COR-L47 (cell line): ENCODE measurements at places on chromosomes 4 and X.

DNA sequence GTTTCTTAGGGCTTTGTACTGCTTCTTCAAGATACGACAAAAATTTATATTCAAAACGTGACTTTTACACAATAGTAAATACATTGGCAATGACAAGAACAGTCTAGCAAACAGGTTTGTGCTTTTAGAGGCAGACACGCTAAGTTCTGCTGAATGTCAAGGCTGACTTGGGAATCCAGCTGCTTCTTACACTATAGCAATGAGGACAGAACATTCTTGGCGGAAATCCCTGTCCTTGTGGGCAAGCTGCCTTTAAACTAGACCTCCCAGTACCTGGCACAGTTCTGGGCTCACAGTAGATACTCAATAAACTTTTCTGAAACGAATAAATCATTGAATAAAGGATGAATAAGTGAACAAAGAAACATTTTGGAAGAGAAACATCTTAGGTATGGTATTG lies 148.2 kb downstream of the RASL11B start:
- no peak for DNase-seq

DNA sequence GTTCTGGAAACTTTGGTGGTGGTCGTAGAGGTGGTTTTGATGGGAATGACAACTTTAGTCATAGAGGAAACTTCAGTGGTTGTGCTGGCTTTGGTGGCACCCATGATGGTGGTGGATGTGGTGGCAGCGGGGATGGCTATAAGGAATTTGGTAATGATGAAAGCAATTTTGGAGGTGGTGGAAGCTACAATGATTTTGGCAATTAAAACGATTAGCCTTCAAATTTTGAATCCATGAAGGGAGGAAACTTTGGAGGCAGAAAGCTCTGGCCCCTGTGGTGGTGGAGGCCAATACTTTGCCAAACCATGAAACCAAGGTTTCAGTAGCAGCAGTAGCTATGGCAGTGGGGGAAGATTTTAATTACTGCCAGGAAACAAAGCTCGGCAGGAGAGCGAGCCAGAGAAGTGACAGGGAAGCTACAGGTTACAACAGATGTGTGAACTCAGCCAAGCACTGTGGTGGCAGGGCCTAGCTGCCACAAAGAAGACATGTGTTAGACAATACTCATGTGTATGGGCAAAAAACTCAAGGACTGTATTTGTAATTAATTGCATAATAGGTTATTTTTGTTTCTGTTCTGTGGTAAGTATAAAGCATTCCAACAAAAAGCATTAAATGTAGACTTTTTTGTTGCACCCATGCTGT lies 23.2 kb upstream of the SOD3 start:
- no peak for DNase-seq

- no peak for DNase-seq
Measured at GRCh38 chr4:52841682-52842456, 20.2 kb upstream of the RASL11B start.

- DNase-seq = no peak
Measured at GRCh38 chr4:28287831-28288233, 1427.2 kb downstream of the STIM2 start.

- DNase-seq = no peak
Measured at GRCh38 chr4:106314960-106315359, 1.0 kb downstream of the TBCK start.

DNA sequence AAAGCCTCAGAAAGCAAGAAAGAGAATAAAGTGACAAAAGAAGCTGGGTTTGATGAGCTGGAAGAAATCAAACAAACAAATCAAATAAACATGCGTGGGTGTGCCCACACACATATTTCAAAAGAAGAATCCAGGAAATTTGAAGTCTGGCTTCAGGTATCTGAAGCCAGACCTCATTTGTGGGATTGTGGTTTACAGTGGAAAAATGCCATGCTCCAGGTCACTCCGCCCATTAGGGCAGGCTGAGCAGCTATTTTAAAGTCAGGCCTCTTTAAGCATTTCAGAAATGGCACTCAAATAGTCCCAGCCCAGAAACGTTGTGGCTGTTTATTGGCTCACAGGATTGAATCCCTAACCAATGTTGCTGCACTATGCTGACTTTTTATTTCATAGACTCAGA lies 226.1 kb upstream of the F9 start:
- no peak for DNase-seq

DNA sequence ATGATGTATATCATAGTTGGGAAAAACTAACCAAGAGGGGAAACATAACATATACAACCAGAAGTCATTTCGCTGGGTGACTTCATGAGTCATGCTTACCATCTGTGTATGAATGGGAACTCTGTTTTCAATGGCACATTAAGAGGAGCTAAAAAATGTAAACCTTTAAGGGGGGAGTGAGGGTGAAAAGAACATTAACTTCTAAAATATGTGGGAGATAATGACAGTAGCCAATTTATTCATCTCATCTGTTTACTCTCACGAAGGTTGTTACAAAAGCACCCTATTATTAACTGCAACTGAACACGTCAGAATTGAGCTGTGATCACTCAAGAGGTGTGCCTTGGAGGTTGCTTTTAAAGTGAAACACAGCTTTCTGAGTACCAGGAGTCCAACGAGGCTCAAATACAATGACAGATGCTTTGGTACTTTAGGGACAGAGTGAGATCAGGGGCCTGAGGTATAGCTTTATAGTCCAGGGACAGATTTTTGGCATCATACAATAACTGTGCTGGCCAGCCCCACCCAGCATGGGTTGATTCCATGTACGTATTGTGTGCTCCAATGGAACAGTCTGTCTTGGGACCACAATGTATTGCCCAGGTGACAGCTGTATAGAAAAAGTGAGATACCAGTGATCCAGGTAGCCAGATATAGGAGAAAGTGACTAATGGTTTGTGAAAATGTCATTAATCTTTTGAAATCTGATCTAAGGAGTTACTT lies 107.3 kb downstream of the AMMECR1 start:
- peak; percentile 34 for DNase-seq

GRCh38 chr4:7721984-7722551 lies 217.6 kb downstream of the AFAP1 start:
- DNase-seq = no peak

- no peak for DNase-seq
Measured at GRCh38 chrX:77564823-77565222, 117.6 kb downstream of the FGF16 start.

- peak; percentile 65 for DNase-seq
Measured at GRCh38 chr4:166165829-166166420, 292.9 kb downstream of the TLL1 start.

DNA sequence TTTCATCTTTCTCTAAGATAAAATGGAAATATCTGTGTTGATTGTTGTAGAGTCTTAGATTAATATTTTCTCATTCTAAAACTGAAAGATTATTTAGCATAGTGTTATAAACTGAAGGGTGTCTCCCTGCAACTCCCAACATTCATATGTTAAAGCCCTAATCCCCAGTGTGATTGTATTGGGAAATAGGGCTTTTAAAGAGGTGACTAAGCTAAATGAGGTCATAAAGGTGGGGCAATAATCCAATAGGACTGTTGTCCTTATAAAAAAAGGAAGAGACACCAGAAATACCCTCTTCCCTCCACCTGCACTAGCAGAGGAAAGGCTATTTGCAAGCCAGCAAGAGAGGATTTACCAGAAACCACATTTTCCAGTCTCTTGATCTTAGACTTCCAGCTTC lies 1626.4 kb downstream of the C4orf33 start:
- DNase-seq = no peak

DNA sequence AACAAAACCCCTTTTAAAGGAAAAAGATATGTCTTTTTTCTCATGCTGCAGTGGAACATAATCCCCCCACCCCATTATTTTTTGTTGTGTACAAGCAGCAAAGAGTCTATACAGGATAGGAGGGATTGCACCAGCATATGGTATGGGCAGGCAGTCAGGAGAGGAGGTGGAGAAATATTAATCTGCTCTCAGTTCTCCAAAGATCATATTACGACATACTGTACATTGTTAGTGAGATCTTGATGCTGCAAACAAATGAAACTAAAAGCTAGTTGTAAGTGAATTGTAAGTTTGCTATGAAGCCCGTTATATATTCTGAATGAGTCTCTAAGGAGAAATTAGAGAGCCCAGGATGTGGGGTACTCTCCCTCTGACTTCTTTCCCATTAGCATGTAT lies 75.3 kb downstream of the RAPGEF2 start:
- DNase-seq = no peak

DNA sequence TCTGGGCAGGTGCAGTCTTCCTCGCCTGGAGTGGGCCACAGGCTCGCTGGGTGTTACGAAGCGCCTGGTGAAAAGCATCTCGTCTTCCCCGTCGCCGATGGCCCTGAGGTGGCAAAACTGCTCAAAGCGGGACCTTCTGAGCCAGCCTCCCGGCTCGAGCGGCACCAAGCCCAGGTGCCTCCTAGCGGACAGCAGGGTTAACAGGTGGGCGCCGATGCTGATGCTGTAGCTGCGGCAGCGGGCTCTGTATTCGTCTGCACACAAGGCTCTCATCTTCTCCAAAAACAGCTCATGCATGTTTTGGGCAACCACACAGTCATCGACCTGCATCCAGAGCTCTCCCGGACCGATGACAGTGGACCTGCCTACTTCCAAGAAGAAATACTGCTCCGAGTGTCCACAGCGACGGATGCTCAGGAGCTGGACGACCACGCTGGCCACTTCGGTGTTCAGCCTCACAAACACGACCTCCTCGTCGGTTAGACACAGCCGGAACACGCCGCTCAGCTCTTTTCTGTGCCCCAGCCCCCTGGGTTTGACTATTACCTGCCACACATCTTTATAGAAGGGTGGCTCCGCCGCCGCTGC lies 1.2 kb downstream of the IRS4 start:
- DNase-seq = no peak

DNA sequence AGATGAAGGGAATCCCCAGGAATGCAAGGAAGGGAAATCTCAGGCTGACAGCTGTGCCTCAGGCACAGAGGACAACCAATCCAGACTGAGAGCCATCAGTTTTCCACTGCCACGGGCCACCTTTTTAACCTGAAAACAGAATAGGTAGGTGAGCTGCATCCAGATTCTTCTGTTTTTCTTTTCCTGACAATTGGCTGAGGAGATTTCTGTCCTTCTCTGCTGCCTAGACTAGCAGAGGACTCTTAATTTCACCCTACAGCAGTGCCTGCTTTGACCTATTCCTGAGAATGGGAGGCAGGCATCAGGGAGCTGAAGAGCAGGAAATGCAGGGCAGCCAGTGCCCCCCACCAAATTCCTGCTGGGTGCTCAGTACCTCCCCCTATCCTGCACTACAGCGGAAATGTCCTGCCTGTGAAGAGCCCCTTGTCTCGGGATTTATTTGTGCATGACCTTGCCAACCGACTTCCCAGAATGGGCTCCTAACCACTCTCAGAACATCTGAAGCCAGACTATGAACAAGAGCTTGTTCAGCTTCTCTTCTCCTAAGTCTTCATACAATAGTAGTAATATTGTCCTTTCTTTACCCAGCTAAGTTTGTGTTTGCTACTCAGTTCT lies 65.1 kb downstream of the CASK start:
- no peak for DNase-seq

GRCh38 chrX:115957862-115958490 lies 212.6 kb upstream of the AGTR2 start:
- no peak for DNase-seq

GRCh38 chr4:42015438-42015837 lies 25.1 kb downstream of the SLC30A9 start:
- no peak for DNase-seq

- DNase-seq = no peak
Measured at GRCh38 chr4:182083671-182084410, 159.4 kb upstream of the TENM3 start.

DNA sequence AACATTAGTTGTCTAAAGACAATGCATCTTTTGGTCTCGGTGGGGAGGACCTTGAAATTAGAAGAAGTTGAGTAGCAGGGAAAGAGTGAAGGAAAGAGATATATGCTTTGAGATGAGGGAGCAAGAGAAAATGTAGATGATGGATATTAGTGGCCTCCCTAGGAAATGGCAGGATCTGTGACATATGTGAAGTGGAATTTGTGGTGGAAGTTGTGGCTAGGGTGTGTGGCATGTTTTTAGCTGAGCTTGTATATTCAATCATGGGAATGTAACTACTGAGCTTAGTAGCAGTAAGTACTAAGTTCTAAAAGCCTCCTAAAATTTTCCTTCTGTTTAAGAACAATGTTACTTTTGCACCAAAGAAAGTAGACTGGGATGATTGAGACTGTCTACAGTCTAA lies 382.8 kb upstream of the CTSO start:
- DNase-seq = no peak

- no peak for DNase-seq
Measured at GRCh38 chr4:102543030-102543928, 42.1 kb downstream of the NFKB1 start.

DNA sequence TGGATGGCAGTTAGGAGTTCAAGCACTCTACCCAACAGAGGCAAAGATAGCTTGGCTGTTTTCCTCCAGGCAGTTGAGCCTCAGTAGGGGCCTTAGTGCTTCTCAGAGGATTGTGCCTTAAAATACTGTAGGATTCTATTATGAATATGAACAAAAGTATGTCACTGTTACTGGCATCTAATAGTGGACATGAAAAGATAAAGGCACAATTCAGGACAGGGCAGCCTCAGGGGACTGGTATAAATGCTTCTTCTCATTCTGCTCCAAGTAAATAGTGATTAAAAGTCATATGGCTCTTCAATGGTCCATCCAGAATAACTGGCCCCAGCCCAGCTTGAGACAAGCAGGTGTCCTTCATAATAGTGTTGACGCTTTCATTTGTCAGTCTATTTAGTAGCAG lies 17.7 kb downstream of the COL4A6 start:
- peak; percentile 45 for DNase-seq

DNA sequence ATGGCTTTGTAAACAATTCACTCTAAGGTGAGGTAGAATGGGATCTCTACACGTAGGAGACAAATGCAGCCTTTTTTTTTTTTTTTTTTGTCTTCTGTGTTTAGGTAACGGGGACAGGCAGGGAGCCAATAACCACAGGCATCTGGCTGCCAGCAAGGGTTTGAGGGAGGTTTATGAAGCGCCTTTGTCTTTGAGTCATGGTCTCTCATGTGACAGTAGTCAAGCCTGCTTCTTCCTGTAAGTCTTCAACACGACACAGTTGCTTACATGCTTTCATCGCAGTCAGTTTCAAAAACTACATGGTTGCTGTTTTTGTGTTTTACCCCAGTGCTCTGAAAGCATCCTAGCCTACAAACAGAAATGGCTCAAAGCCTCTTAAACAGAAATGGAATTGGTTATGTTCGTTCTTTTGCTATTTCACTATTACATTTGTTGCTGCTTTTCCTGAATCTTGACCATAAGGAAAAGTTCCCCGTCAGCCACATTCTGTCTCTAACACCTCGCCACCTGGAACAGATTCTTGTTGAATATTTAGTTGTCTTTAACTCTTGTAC lies 127.8 kb upstream of the METTL14 start:
- peak; percentile 89 for DNase-seq

GRCh38 chrX:131393426-131393825 lies 104.3 kb upstream of the IGSF1 start:
- no peak for DNase-seq
